Activated naive CD4-positive, alpha-beta T cell treated with anti-CD3 and anti-CD28 coated beads for 36 hours (primary cell): ENCODE measurements at places on chromosomes 7 and 10.
A peak's percentile ranks its signal among the peaks of the same experiment; 100 is the strongest.

- no peaks in the 10 kb centered on the region for H3K27me3 ChIP-seq
- no peak overlapping the region for H3K27ac ChIP-seq
- peaks cover 14% of the 10 kb centered on the region for H3K4me1 ChIP-seq
- no peak for DNase-seq
- no peaks in the 10 kb centered on the region for H3K36me3 ChIP-seq
- H3K4me3 ChIP-seq, result peak overlapping the region; percentile 79
These were observed 2.2 kb downstream of the ARHGAP21 start for GRCh38 chr10:24721229-24722106.

DNA sequence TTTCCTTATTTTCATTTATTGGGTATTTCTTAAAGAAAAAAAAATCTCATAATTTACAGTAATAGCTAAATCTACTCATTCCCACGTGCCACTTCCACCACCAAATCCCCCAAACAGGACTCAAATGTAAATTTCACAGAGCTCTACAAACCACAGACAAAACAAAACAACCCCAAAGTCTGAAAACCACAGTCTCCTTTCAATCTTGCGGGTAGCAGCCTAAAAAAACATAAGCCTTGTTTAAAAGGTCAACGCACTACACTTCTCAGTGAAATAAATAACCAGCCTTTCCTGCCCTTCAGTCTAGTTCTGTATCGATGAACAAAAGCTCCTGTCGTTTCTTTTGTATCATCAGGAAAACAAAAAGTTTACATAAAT lies 121.8 kb upstream of the AFAP1L2 start:
- peaks cover 6% of the 10 kb centered on the region for H3K36me3 ChIP-seq
- DNase-seq, result peak; percentile 72
- peak overlapping the region; percentile 99 for H3K27ac ChIP-seq
- peaks cover 52% of the 10 kb centered on the region for H3K4me1 ChIP-seq
- H3K4me3 ChIP-seq, result peak overlapping the region; percentile 94
- no peaks in the 10 kb centered on the region for H3K27me3 ChIP-seq

DNA sequence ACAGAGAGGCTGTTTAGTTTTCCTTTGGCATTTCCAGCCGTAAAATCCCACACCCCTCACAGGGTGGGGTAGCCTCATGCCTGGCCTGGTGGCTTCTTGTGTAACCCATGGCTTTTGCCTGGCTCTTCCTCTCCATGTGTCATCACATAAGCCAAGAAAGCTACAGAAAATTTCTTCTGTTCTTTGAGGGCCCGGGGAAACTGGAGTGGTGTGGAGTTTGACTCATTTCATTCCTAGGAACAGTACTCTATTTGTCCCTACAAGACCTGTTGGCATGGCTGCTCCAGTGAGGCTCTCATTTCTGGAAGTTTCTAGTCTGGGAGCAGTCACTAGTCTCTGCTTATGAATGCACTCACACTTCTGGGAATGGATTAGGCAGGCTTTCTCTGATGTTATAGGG lies 523.9 kb downstream of the SUGCT start:
- DNase-seq, result no peak
- peaks cover 2% of the 10 kb centered on the region for H3K27me3 ChIP-seq
- H3K4me3 ChIP-seq, result no peak overlapping the region
- H3K4me1 ChIP-seq, result no peaks in the 10 kb centered on the region

DNA sequence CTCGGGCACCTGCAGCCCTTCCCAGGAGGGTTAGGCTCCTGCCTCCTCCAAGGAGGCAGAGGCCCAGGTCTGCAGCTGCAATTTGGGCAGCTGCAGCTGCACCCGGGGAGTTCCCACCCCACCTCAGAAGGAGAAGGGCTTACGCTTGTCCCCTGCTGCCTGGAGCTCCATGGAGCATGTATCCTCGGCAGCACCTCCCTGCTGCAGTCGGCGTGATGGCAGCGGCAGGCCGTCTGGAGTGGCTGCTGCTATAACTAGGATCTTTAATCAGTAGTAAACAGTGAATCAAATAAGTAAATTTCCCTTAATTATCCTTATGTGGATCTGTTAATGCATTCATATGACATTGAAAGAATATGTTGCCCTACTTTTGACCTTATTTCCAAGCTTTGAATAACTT lies 167.0 kb downstream of the PON1 start:
- no peak overlapping the region for H3K27ac ChIP-seq
- no peak for DNase-seq
- H3K27me3 ChIP-seq, result no peaks in the 10 kb centered on the region
- H3K4me3 ChIP-seq, result no peak overlapping the region

- no peak for DNase-seq
- H3K4me1 ChIP-seq, result no peaks in the 10 kb centered on the region
- H3K27me3 ChIP-seq, result peaks cover 2% of the 10 kb centered on the region
- no peak overlapping the region for H3K4me3 ChIP-seq
These were observed 233.1 kb downstream of the BMPER start for GRCh38 chr7:34138483-34138882.
